ENCODE measurements at places on chromosomes 16 and 17. TPM values are rescaled to one million over a fixed set of nuclear protein-coding genes. Genes with fewer than 3 reads are reported as not detected.

EVI2A gene
- total RNA-seq, result 2.4 TPM

PTX4 gene
- not detected for total RNA-seq

SNAI3 gene
- not detected for total RNA-seq

GFER gene
- total RNA-seq, result 12.6 TPM

- DNase-seq, result no peak
Observed at GRCh38 chr17:76270770-76271668, 5.9 kb downstream of the UBALD2 start.

GRCh38 chr17:1179818-1180742, at the start of gene ABR:
TSS of gene ABR (minus strand) at chr17:1179981. CDS start at chr17:1179727, 254 bp downstream.
- DNase-seq, result peak; percentile 84

GRCh38 chr16:6206080-6206479, 1108.5 kb upstream of the EEF2KMT start:
- no peak for DNase-seq

DNA sequence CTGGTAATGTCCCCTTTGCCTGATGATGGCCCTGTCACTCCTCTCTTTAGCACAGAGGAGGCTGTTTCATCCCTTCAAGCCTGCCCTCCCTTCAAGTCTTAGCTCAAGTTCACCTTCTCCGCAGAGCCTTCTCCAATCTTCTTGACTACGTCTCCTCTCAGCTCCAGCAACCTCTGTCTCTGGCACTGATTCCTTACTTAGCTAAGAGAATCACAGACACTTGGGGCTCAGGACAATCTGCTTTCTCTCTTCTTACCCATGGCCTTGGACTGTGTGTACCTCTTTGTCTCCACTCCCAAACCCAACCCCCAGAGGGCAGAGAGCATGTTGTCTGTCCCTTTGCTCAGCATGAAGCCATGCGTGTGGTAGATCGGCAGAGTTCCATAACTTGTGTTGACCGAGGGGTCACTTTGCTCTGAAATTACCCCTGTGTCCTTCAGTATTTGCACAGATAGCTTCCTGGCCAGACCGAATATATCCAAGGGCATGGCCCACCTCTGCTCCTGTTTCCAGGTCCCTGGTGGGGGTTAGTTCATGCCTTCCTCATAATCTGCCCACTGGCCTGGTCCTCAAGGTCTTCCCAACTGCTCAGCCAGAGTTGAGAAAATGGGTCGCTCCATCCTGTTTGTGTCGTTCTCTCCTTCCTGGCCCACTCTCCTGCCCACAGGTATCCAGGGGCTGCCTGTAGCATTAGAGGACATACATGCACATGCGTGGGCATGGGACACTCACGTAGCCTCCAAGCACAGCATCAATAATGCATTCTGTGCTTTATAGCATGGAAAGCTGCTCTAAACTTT, 41.6 kb downstream of the MAPT start:
- no peak for DNase-seq

DNA sequence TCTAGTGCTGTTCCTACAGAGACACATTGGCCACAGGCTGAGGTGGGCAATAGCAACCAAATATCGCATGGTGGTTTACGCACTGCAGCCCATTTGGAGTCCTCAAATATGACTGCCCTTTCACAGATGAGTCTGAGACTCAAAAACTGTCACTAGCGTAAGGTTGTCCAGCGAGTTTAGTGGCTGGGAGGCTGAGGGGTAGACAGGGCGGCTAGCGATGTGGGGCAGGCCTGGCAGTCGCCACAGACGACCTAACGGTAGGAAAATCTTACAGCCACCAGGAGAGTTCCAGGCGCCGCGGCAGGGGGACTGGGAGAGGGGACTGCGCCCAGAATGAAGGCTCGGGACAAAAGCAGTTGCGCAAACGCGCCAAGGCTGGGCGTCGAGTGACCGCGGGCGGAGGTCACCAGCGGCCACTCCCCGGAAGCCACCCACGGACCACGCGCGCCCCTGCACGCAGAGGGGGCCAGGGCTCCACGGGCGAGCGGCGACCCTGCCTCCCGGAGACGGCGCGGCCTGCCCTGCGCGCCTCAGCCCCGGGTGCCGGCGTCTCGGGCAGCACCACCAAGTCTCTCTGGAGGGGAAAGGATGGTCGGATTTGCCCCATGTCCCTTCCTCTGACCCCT, 699 bp upstream of the MAP1LC3B start:
- DNase-seq, result no peak

DNA sequence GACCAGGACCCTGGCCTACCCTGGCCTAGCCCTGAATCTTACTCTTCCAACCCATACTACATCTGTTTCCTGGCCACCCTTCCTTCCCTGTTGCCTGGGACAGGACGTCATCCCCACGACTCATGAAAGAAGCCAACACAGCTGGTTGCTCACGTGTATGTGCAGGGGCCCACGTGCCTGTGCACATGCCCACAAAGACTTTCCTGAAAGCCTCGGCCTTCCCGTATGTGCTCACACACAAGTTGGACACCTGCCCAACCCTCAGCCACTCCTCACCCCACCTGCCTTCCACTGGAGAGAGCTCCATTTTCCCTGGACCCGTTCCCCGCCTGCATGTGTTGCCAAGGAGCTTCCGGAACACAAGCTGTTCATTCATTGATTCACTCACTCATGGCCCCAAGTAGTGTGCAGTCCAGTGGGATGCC, 7.0 kb downstream of the PLXDC1 start:
- no peak for DNase-seq

- no peak for DNase-seq
Observed at GRCh38 chr17:19730843-19731242, 14.5 kb upstream of the SLC47A2 start.

- no peak for DNase-seq
Observed at GRCh38 chr16:12321311-12321842, 344.8 kb downstream of the SNX29 start.

Data from frontal cortex (tissue), 4 donors.